ENCODE measurements at places on chromosomes 2 and 18. TPM values are rescaled to one million over a fixed set of nuclear protein-coding genes. Genes with fewer than 3 reads are reported as not detected.

ZNF804A gene
- total RNA-seq = 24.1 TPM

MC4R gene
- 1.3 TPM for total RNA-seq

SPATA3 gene
- not detected for total RNA-seq

PTPN18 gene
- 41.9 TPM for total RNA-seq

NT5C1B gene
- total RNA-seq = not detected
